CD4-positive, alpha-beta T cell (primary cell): ENCODE measurements at places on chromosomes 3 and 15. TPM values are rescaled to one million over a fixed set of nuclear protein-coding genes. Genes with fewer than 3 reads are reported as not detected.

The CMTM7 gene
- total RNA-seq, result 31.5 TPM

DNA sequence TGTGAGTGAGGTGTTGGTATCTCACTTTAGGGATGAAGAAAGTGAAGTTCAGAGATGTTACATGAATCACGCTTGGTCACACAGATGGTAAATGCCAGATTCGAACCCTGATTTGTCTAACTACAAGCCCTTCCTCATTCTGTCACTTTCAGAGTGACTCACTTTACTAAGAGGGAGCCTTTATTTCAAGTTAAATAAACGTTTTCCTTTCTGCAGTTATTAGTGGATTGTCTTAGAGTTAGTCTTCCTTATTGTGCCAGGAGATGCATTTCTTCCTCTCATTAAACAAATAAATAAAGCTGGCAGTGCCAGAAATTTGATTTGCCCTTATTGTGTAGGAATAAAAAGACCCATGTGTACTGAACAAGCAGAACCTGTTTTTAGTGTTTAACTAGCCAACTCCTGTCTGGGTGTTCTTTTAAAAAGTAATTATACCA lies 162.5 kb downstream of the AKAP13 start:
- DNase-seq, result no peak

GRCh38 chr3:33388374-33389100 lies 51.7 kb downstream of the UBP1 start:
- DNase-seq, result no peak

GRCh38 chr3:136818191-136818768 lies 646 bp upstream of the SLC35G2 start:
- DNase-seq, result no peak

The EIF4E3 gene
- 50.4 TPM for total RNA-seq

The BRPF1 gene
- total RNA-seq, result 23.7 TPM
